Activated naive CD8-positive, alpha-beta T cell treated with anti-CD3 and anti-CD28 coated beads, Interleukin-2, amount 10 ng/mL, durations not matched to agents 7 days and 5 days (primary cell): ENCODE measurements at places on chromosomes 6 and 20. TPM values are rescaled to one million over a fixed set of nuclear protein-coding genes. Genes with fewer than 3 reads are reported as not detected.

The BPIFB2 gene
- not detected for total RNA-seq

The CCM2L gene
- total RNA-seq = not detected

The CGAS gene
- 25.9 TPM for total RNA-seq

The ULBP2 gene
- total RNA-seq = 0.60 TPM

The MAP7 gene
- total RNA-seq = 0.48 TPM

The CAGE1 gene
- total RNA-seq = 0.17 TPM

The GABRR1 gene
- not detected for total RNA-seq

DNA sequence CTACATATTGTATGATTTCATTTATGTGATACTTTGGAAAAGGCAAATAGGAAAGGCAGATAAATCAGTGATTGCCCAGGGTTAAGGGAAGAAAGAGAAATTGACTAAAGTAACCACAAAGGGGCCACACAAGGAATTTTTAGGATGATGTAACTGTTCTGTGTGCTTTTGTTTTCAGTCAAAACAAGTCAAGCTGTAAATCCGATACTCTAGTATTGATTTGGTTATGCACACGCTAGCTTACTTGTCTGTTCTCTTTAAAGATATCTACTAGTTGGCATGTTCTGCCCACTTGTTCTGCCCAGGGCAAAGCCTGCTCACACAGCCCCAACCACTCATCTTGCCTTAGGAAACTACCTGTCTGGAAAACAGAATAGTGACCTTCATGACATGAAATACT, 6.4 kb downstream of the FBXL4 start:
- DNase-seq = no peak

- peak; percentile 17 for DNase-seq
Observed at GRCh38 chr6:37200085-37200484, 30.1 kb downstream of the PIM1 start.

- no peak for DNase-seq
Observed at GRCh38 chr6:116542426-116542825, 3.1 kb downstream of the TRAPPC3L start.

- no peak for DNase-seq
Observed at GRCh38 chr20:12591949-12592470, 416.8 kb upstream of the SPTLC3 start.

DNA sequence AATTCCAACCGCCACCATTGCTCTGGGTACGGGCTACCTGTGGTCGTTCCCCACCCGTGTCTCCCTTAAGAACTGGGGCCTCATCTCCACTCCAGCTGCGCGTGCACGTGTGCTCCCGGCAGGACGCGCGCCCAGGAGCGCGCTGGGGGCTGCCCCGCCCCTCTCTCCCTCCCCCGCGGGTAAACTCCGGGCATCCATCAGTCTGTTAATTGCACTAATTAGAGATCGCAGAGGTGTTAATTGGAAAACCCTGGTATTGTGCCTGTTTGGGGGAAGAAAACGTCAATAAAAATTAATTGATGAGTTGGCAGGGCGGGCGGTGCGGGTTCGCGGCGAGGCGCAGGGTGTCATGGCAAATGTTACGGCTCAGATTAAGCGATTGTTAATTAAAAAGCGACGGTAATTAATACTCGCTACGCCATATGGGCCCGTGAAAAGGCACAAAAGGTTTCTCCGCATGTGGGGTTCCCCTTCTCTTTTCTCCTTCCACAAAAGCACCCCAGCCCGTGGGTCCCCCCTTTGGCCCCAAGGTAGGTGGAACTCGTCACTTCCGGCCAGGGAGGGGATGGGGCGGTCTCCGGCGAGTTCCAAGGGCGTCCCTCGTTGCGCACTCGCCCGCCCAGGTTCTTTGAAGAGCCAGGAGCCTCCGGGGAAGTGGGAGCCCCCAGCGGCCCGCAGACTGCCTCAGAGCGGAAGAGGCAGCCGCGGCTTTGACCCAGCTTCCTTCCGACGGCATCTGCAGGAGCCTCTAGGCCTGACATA, 14.4 kb downstream of the FOXP4 start:
- DNase-seq = peak; percentile 91

GRCh38 chr20:14617123-14617522, 279.7 kb upstream of the FLRT3 start:
- DNase-seq = no peak

GRCh38 chr6:106379951-106380350, 19.4 kb downstream of the CRYBG1 start:
- no peak for DNase-seq

- no peak for DNase-seq
Observed at GRCh38 chr20:47099825-47100441, 205.3 kb downstream of the EYA2 start.

- DNase-seq = no peak
Observed at GRCh38 chr6:169787797-169788196, 36.4 kb downstream of the ERMARD start.

GRCh38 chr6:14706378-14706929, 539.4 kb upstream of the JARID2 start:
- no peak for DNase-seq

DNA sequence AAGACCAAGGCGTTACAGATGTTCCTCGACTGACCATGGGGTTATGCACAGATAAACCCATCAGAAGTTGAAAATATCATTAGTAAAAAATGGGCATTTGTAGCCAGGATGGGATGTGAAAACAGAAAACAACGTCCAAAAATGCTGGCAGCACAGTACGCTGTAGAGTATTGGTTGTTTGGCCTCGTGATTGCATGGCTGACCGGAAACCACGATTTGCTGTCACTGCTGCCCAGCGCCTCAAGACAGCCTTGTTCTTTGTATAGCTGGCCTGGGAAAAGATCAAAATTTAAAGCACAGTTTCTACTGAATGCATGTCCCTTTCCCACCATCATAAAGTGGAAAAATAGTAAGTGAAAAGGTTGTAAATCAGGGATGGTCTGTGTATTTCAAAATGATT, 41.9 kb downstream of the MTHFD1L start:
- no peak for DNase-seq

DNA sequence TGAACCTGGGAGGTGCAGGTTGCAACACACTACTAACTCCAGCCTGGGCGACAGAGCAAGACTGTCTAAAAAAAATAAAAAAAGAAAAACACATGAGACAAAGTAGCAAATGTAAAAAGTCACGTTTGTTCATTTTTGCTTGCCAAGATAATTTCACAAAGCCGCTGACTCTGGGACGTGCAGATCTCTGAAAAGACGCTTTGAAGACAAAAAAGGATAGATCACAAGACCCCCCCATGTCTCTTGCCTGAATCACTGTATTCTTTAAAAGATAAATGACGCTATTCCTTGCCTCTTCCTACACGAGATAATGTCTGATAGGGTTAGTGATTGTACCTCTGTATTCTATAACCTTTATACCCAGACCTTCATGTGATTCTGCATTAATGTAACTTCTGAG, 23.3 kb upstream of the STXBP5 start:
- no peak for DNase-seq

DNA sequence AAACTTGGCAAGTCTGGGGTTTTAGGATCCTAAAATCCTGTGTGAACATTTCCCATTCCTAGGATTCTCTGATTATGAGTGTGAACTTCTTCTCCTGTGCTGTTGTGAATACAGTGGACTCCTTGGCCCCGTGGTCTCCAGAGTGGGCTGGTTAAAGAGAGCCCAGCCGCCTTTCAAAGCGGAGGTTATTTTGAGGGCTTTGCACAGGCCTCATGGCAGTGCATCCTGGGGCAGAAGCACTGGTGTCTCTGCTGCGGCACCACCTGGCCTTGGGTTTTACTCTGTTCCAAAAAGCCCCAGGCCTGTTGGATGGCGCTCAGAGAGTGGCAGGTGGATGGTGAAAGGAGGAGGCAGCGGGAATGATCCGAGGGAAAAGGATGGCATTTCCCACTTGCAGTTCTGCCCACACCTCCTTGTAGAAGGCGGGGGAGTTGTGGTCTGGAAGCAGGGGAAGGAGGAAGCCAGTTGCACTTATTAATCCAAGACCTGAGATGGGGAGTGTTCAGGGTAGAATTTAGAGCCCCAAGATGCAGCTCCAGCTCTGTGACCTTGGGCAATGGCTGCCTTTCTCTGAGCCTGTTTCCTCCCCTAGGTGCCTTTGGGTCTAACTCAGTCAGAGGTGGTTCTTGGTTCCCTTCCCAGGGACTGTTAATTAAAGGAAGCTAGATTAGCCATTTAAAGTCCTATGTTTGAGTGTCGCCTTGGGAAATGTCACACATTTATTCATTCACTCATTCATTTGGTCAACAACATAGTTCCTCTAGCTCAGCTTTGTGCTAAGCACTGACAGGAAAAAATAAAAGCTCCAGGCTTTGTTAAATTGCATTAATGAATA, 22.4 kb downstream of the MMP24 start:
- DNase-seq = no peak
